ENCODE measurements at places on chromosomes 7 and 10. TPM values are rescaled to one million over a fixed set of nuclear protein-coding genes. Genes with fewer than 3 reads are reported as not detected.

DNA sequence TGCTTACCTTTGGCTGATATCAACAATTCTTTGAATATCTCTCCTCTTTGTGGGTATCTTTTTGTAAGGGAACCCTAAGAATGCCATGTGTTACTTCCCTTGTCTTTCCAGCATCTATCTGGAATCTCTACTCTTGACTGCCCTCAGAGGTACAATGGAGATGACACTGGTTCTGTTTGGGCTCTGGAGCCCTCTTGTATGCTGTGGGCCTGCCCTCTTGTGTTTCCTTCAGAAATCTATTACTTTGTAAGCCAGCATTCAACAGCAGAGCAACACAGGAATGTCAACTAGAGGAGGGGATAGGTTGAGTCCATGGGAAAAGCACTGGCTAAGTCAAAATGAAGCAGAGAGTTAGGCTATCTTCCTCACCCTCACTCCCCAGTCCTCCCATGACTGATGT, 142.3 kb downstream of the XPNPEP1 start:
- DNase-seq = no peak

DNA sequence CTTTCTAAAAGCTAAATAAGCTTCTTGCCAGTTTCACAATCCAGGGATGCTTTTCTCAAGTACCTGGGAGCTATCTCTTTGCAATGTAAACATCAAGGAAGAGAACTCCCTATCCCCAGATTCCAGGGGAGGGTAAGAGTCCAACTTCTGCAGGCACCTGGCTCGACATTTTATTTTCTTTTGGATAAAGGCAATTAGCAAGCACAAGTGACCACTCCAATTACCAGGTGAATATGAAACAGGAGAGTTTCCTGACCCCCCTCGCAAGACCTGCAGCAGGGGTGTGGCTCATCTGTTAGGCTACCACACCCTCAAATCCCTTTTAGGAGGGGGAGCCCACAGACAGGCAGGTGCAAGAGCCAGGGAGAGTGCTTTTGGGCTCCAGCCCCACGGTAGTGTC, 28.6 kb upstream of the LANCL2 start:
- no peak for DNase-seq

- DNase-seq = no peak
These were observed 89.9 kb downstream of the APBB1IP start for GRCh38 chr10:26528048-26528447.

- peak; percentile 82 for DNase-seq
These were observed 867.3 kb upstream of the AUTS2 start for GRCh38 chr7:68730964-68731363.

DNA sequence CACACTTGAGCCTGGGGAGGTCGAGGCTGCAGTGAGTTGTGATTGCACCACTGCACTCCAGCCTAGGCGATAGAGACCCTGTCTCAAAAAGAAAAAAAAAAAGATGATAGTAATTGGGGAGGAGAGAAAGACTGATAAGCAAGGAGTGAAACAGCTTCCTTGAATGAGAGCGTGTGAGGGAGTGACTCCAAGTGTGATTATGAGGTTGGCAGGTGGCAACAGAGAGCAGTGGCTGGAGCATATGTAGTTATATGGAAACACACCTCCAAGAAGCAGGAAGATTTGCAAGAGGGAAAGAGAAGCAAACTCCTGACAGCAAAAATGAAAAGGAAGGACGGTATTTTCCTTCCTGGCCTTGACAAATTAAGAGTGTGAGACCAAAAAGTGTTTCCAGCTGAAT, 50.4 kb downstream of the VKORC1L1 start:
- DNase-seq = peak; percentile 57

- DNase-seq = peak; percentile 44
These were observed at the start of gene VWDE for GRCh38 chr7:12403287-12404181. Gene VWDE (minus strand): TSS chr7:12403865. CDS start chr7:12403716, 149 bp downstream.

DNA sequence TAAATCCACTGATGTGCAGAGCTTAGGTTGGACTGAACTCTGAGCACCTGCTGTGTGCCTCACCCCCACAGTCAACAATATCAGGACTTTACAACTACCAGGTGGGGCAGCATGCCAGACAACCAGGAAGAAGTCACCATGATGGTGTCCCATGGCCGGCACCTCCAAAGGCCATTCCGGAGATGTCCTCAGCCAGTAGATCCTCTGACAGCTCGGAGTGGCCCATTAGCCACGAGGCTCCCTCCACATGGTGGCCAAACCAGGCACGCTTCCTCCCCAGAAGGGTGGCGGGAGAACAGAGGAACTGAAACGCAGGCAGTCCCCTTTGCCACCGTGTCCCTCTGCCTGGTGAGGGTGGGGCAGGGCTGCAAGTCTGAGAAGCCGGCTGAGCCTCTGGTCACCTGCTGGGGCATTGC, 390.0 kb downstream of the TNS3 start:
- DNase-seq = no peak

DNA sequence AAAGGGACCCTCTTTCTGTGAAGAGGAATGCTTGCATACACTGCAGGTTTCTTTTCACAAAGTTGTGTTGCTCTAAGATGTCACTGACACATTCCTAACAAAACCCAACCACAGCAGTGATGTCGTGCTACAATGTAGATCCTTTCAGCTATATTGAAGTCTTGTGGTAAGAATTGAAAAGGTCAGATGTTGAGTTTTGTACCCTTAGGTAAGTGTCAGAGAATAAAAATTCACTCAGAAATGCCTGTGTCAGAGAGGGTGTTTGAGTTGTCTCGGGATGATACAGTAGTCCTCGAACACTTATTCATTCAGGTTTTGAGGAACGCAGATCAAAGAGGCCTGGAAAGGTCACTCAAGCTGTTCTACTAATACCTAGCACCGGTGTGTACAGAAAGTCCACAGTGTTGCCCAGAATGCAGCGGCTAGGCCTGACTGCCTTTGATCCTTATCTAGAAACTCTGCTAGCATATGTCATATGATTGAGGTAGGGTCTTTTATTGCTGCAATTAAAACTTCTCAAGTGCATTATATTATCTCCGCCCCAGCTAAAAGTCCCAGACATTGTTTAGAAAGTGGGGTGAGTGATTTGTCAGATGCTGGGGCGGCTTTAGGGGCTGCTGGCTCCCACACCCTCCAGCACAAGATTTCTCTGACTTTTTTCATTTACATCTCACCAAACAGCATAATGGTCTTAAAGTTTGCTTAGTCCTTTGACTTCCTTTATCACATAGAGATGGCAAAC, 26.0 kb downstream of the RNF32 start:
- peak; percentile 57 for DNase-seq

SLC13A1 gene
- total RNA-seq = not detected

TBRG4 gene
- total RNA-seq = 50.6 TPM

ZNF117 gene
- total RNA-seq = 14.6 TPM
